Epithelial cell of proximal tubule (primary cell): ENCODE measurements at places on chromosomes 4 and X. TPM values are rescaled to one million over a fixed set of nuclear protein-coding genes. Genes with fewer than 3 reads are reported as not detected.
A peak's percentile ranks its signal among the peaks of the same experiment; 100 is the strongest.

TRPC3 gene
- total RNA-seq: 0.06 and 0.07 TPM in 2 replicates

MGARP gene
- 0.14 and 1.5 TPM in 2 replicates for total RNA-seq

STK32B gene
- total RNA-seq: 3.7 and 4.2 TPM in 2 replicates

USP17L27 gene
- total RNA-seq: not detected in 2 replicates

MXRA5 gene
- total RNA-seq: 0.07 and 0.40 TPM in 2 replicates

TRPC5OS gene
- total RNA-seq: not detected in 2 replicates

MAOA gene
- total RNA-seq: 3.5 and 4.3 TPM in 2 replicates

CXCL3 gene
- 4.8 and 6.6 TPM in 2 replicates for total RNA-seq

OFD1 gene
- 8.4 and 10.8 TPM in 2 replicates for total RNA-seq

QDPR gene
- 11.9 and 15.7 TPM in 2 replicates for total RNA-seq

TLR8 gene
- not detected in 2 replicates for total RNA-seq

SCML2 gene
- 1.3 and 2.0 TPM in 2 replicates for total RNA-seq

DNA sequence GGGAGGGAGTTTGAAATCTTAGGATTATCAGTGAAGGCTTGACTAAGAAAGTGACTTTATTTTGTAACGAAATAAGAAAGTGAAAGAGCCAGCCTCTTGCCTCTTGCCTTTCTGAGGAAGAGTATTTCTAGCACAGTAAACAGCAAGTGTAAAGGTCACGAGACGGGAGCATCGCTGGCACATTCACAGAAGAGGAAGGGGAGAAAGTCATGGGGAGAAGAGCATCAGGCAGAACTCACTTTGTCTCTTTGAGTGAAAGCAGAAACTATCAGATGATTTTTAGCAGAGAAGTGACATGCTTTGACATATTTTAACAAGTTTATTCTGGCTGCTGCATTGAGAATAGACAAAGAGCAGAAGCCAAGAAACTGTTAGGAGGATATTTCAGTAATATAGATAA is 313.8 kb downstream of the CAMK2D start:
- no peak for DNase-seq

- no peak for DNase-seq
Observed at GRCh38 chr4:73662709-73663546, 42.7 kb upstream of the RASSF6 start.

DNA sequence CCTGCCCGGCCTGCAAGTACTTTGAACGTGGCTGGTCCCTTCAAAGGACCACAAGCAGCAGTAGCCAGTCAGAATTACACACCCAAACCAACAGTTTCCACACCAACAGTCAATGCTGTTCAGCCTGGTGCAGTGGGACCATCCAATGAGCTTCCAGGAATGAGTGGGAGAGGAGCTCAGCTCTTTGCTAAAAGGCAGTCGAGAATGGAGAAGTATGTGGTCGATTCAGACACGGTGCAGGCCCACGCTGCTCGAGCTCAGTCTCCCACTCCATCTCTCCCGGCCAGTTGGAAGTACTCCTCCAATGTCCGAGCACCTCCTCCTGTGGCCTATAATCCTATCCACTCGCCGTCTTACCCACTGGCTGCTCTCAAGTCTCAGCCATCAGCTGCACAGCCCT is 104.4 kb upstream of the MYOZ2 start:
- DNase-seq: no peak

GRCh38 chrX:147679356-147680005 is 232.2 kb upstream of the FMR1 start:
- DNase-seq: no peak

DNA sequence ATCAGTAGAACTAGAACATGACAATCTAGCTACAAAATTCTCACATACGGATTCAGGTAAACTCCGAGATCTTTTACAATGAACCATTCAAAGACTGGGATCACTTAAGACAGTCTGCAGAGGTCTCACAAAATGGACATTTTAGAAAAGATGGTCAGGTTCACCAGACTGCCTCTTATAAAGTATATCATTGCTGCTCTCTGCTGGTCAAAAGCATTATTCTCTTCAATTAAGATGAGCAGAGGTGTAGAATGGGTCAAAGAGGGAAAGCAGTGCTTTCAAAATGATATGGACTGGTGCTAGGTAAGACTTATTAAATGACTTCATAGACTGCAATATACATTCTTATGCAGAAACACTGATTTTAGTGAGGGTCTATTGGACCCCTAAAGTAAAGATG is 434.7 kb downstream of the PACRGL start:
- peak; percentile 6 for DNase-seq

DNA sequence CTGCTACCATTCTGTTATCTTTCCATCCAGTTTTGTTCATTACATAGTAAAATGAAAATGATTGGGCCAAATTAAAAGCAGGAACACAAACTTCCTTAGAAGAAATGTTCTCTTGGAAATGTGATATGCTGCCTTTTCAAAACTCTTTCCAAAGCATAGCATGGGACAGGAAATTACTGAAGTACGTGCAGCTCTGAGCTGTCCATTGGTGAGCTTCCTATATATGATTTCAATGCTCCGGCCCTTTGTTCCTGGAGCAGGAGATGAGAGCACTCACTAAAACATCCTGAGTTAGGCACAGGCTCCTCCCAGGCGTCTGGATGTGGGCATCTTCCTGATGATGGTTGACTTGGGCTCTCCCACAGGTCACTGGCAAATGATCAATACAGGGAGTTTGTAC is 33.0 kb upstream of the ANXA3 start:
- no peak for DNase-seq

DNA sequence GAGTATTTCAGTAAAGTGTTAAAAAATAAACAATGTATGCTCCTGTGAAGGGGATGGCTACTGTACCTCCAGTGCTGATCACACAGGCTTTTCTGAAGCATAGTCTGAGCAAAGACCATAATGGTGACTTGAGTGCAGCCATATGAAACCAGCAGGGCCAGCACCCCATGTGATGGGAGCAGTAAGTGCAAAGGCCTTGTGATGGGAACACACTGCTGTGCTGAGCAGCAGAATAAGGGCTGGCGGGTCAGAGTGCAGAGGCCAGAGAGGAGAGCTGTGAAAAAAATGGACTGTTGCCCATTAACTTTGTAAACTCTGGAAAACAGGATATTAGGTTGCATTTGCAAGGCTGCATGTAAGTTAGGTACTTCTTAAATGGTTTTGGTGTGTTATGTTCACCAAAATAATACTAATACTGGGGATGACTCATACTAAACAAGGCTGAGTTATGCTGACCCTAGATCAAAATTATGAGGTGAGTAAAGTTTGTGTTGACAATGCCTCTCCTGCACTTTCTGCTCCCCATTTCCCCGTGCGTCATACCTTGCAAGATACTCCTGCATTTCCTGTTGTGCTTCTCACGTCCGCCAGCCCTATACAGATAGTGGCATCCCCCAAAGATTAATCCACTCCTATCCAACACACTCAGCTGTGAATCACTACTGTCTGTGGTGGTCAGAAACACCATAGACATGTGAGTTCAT is 67.0 kb upstream of the FAM9A start:
- no peak for DNase-seq

DNA sequence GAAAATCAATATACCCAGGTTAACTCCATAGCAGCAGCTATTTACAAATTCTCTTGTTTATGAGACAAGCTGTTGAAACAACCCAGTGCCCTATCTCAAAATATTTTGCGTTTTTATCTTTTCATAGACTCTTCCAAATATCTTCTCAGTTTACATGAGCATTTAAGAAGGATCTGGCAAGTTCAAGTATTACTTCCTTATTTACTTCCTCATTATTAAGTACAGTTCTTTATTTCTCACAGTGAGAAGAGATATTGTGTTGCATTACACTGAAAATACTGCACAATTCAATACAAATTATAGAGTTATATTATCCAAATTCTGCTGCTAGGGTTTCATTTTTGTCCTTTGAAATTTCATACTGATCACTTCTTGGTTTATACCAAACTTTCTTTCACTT is 43.6 kb upstream of the UCP1 start:
- no peak for DNase-seq

- no peak for DNase-seq
Observed at GRCh38 chr4:55172694-55173287, 47.4 kb upstream of the KDR start.

DNA sequence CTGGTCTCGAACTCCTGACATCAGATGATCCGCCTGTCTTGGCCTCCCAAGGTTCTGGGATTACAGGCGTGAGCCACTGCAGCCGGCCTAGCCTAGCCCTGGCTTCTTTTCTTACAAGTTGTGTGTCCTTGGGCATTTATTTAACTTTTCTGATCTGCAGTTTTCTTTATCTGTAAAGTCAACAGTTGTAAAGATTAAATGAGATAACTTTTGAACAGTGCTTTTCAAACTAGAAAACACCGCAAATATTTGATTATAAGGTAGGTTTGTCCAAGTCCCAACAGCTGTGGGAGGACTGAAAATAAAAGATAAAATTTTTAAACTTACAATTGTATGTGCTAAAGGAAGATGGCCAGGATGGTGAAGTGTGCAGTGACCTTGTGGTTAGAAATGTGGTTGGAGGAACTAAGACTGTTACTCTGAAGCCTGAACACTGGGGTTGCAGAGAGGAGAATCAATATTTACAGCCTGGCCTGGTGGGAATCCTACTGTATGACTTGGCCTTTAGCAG is 44.8 kb downstream of the GSX2 start:
- no peak for DNase-seq

DNA sequence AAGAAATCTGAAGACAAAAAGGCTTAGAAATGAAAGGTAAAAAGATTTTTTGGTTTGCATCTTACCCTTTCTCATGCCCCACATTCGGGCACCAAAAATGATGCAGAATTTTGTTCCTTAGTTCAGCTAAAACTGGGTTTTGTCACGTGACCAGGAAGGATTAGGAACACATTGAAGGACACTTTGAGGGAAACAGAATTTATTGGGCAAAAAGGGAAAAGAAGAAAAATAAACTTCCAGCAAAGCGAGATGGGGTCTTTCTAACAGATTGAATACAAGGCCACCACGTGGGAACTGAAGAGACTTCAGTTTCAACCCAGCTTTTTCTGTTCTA is 81.3 kb upstream of the SMARCA5 start:
- no peak for DNase-seq

GRCh38 chr4:119035951-119036737 is 99.5 kb upstream of the MYOZ2 start:
- DNase-seq: no peak

GRCh38 chr4:93501946-93502345 is 326.6 kb upstream of the ATOH1 start:
- DNase-seq: no peak

DNA sequence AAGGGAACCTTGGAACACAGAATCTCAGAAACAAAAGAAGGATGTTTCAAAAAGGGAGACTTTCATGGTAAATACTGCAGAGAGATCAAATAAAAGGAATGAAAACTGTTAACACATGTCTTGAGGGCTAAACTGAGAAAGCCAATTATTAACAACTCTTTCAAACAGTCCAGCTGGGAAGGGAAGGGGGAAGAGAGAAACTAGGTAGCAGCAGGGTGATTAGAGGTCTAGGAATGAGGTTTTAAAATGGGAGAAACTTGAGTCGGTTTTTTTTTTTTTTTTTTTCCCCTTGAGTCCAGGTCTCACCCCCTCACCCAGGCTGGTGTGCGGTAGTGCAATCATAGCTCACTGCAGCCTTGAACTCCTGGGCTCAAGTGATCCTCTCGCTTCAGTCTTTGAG is 4.3 kb downstream of the BCLAF3 start:
- no peak for DNase-seq

GRCh38 chr4:118351851-118352827 is 664 bp downstream of the PRSS12 start:
- DNase-seq: no peak

- no peak for DNase-seq
Observed at GRCh38 chrX:66021401-66021764, 18.5 kb downstream of the VSIG4 start.

DNA sequence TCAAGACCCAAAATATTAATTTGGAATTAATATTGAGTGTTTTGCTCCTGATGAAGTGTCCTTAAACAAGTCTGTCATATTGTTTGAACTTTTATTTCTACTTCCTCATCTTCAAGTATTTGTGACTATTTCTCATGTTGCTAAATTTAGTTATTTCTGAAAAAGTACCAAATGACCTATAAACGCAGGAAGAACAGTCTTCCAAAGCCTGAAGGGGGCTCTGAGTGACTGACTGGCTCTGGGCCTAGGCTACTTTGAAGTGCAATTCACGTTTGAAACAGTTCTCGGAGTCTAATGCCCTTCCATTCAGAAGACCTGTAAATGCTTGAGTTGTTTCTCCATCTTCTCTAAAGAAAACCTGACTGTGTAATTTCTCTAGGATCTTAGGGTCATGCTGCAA is 26.5 kb downstream of the GALNT7 start:
- DNase-seq: no peak

GRCh38 chrX:124507246-124507645 is 160.9 kb downstream of the SH2D1A start:
- peak; percentile 23 for DNase-seq

DNA sequence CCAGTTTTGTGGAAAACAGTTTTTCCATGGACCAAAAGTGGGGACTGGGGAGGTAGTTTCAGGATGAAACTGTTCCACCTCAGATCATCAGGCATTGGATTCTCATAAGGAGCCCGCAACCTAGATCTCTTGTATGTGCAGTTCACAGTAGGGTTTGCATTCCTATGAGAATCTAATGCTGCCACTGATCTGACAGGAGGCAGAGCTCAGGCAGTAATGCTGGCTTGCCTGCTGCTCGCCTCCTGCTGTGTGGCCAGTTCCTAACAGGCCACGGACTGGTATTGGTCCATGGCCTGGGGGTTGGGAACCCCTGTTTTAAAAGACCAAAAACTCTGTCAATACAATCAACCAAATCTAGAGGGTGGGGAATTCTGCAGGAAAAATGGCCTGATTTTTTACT is 100.0 kb upstream of the EOLA2 start:
- DNase-seq: no peak

DNA sequence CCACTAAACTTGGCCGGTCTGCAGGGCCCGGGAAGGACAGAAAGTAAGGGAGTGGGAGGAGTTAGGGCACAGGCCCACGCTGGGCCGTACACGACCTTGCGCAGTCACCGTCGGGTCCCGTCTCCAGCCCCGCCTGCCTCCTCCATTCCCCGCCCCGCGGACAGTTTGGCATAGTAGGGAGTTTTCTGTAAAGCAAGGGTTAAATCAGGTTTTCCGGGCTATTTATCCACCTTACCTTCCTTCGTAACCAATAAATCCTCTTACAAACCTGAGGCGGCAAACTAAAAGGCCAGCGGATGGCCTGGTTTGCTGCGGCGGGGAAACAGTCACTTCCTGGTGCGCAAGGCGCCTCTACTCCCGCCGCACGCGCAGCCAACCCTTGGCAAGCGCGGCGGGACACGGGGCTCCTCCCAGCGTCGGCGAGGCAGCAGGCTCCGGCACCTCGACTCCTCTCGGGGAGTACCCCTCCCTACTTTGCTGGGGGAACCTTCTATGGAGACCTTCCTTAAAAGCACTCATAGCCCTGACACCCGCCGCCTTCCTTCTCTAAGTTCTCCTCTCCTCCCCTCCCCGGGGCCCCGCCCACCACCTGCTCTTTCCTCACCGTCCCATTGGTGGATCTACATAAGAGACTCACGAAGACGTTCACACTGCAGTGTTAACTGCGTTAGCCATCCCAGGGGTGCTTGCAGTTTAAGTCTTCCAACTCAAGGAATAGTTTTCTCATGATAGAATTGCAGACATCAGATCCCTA is at the start of gene TRMT2B:
TSS of gene TRMT2B (minus strand) at position 563 of the 754 bp plus-strand sequence. CDS start 9,822 bp downstream, outside the sequence.
- no peak for DNase-seq

DNA sequence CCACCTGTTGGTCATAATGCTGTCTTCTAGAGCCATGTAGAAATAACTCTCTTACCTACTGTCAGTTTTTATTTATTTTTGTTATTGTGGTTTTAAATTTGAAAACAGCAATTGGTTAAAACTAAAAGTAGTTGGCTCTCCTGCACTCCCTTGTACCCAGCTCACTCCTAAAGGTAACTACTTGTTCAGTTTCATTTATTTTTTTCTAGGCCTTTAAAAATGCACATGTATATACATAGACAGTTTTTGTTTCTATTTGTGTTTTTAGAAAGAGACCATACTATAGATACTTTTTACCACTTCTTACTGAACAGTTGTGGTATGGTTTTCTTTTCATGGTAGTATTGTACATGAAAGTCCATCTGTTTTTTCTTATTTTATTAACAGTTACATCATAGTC is 16.8 kb downstream of the SMAD1 start:
- DNase-seq: no peak
